ENCODE measurements at places on chromosomes 3 and 15.

DNA sequence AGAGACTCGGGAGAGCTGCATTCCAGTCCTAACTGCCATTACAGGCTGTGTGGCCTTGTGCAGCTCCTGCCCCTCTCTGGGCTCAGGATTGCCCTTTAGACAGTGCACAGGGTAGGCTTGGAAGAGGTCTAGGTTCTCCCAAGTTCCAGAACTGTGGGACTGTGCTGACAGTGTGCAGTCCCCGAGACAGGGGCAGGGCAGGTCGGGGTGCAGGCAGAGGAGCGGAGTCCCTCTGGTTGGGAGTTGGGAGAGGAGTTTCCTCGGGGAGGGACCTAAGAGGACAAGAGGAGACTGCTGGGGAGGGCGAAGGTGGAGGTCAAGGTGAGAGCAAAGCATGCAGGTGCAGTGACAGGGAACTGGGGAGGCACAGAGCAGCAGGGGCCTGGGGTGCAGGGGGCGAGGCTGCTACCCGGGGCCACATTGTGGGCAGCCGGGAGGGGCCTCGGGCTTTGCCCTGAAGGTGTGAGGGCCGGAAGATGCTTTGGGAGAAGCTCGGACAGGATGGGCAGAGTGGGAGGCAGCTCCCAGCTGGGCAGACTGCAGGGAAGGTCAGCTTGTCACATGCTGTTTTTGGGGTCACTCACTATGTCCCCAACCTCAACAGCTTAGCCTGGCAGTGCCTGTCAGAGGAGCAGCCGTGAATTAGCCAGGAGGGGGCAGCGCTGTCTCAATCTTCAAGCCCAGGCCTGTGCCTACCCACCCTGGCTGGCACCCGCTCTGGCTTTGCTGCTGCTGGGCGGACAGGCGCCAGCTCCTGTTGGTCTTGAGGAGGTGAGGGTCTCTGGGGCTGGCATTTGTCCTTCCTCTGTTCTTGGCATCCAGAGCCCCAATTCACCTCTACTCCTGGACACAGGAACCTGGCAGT, 15.4 kb upstream of the CSPG4 start:
- no peak for DNase-seq

GRCh38 chr3:133096900-133097613, 58.9 kb downstream of the TMEM108 start:
- DNase-seq, result no peak

- no peak for DNase-seq
Observed at GRCh38 chr3:59251869-59252268, 202.0 kb upstream of the CFAP20DC start.

GRCh38 chr3:194512895-194513601, 26.2 kb upstream of the ATP13A3 start:
- DNase-seq, result no peak

DNA sequence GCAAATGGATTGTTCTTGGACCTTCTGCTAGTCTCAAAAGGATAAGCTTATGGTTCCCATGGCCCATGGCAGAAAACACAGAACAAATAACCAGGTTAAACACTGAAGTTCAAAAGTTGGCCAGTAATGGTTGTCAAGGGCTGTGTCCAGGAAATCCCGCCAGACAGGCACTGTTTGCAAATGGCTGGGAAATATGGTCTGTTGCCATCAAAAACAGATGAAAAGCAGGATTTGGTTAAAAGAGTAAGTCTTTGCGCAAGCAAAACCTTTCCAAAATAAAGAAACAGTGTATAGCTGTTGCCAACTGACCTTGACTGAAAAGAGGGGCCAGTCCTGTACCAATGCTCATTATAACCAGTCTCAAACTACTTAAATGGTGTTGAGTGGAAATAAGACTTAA, 58.6 kb downstream of the WWTR1 start:
- no peak for DNase-seq

GRCh38 chr3:134487406-134487805, 1.5 kb downstream of the CEP63 start:
- DNase-seq, result no peak

- DNase-seq, result no peak
Observed at GRCh38 chr3:123032057-123032456, 4.5 kb upstream of the SEMA5B start.

- peak; percentile 74 for DNase-seq
Observed at GRCh38 chr3:113264283-113265131, 53.1 kb downstream of the BOC start.

DNA sequence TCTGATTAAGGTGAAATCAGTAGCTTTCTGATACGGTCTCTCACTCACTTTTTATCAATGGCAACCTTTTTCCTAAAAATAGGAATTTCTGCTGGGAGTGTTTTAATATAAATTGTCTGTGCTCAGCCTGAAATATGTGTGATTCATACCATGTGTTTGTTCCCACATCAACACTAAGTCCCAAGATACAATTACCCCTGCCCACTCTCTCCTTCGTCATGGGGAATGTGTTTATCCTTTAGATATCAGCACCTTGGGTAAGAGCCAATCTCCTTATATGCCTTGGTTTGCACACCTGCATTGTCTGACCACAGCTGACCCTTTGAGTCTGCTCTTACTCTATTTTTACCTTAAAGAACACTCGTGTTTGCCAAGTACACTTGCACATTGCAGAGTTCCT, 356.4 kb downstream of the LPP start:
- DNase-seq, result no peak

- DNase-seq, result no peak
Observed at GRCh38 chr15:57606048-57606447, 14.3 kb downstream of the MYZAP start.

Data from ecto neural progenitor cell (in vitro differentiated cells).